ENCODE measurements at places on chromosomes 5 and 9.

GRCh38 chr9:129544761-129545160 lies 76.1 kb downstream of the C9orf50 start:
- DNase-seq: no peak

- DNase-seq: no peak
These were observed 91.1 kb upstream of the TBCA start for GRCh38 chr5:77867194-77867691.

DNA sequence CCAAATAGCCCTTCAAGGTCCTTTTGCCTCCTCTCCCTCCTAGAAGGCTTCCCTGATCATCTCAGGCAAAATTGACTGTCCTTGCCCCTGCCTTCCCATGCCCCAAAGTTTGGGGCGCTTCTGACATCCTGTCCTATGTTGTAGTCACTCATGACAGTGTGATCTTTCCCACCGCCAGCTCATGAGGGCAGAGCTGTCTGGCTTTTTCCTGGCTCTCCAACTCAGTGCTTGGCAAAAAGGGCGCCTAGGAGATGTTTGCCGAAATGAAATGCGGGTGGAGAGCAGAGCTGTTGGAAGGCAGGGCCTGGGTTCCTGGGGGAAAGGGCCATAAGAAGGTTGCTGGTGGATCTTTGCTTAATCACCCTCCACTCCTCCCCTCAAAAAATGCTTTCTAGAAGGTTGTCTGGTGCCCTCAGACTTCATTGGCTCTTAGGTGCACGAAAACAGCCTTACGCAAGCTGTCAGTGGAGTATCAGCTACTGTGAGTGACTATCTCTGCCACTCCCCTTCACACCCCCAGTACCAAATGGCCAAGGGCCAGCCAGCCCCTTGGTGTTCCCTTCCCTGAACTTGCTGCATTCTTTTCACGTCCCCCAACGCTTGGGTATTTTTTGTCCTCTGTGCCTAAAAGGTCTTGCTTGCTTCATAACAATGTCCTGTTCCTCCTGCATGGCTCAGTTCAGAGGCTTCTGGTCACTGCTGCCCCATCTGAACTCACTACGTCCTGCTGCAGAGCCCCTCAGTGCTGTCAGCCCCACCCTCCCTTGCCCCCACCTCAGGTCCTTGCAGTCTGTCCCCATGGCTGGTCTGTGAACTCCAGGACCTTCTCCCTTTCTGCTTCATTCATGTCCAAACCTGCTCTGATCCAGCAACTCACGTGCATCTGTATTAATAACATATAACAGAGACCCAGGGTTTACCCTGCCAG lies 2.6 kb upstream of the SLC25A51 start:
- DNase-seq: no peak

GRCh38 chr5:67983251-67984110 lies 232.1 kb upstream of the PIK3R1 start:
- no peak for DNase-seq

DNA sequence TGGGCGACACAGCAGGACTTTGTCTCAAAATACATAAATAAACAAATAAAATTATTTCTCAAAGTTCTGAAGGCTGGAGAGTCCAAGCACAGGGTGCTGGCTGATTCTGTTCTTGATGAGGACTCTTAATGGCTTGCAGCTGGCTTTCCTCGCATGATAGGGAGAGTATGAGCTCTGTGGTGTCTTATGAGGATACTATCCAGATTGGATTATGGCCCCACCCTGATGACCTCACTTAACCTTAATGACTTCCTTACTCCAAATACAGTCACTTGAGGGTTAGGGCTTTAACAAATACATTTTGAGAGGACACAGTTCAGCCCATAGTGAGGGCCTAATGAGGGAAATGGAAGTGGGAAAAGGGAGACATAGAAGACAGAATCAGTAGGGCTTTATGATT lies 87.7 kb downstream of the FOCAD start:
- no peak for DNase-seq

- DNase-seq: no peak
These were observed 19.6 kb downstream of the ITGA2 start for GRCh38 chr5:53008751-53009150.

GRCh38 chr5:33417632-33418031 lies 23.1 kb upstream of the TARS1 start:
- no peak for DNase-seq

DNA sequence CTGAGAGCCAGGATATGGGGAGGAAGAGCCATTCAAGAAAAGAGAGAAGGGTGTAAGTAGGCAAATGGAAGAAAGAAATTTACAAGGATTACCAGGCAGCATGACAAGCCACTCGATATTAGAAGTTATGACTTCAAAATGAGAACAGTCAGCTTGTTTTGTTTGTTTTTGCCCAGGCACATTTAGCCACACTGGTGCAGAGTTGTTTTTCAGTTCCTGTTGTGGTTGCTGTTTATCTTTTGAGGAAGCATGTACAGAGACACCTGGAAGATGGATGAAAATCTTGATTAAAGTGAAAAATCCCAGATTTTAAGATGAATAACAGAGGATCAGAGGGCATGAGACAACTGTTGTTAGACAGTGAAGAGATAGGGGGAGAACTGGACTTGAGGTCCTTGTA lies 199.1 kb downstream of the MTRR start:
- DNase-seq: no peak

GRCh38 chr5:42026446-42026845 lies 101.4 kb downstream of the FBXO4 start:
- no peak for DNase-seq

DNA sequence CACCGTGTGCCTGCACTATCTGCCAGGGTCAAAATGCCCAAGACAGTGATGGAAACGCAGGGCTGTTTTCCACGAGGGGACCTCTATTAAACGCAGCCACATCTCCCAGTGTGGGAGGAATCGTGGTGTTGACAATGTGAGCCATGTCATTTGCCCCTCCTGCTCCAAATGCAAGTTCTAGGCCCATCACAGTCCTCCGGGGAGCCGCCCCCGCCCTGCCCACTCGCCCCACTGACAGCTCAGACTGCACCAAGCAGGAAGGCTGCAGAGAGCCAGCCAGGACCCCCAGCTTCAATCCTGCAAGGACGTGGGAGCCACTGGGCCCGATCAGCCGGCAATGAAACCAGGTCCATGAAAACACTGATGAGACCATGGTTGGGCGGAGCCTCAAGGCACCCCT lies 85.9 kb downstream of the VAV2 start:
- DNase-seq: no peak

DNA sequence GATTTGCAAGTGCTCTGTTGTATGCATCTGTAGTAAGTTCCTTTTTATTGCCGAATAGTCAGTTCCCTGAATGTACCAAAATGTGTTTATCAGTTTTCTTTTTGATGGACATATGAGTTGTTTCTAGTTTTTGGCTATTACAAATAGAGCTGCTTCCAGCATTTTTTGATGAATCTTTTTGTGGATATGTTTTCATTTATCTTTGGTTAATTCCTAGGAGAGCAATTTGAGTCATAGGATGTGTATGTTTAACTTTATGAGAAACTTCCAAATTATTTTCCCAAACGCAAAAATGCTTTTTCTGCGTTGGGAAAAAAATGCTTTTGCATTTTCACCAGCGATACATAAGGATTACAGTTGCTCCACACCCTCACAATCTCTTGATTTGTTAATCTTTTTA lies 287.7 kb downstream of the FER start:
- DNase-seq: no peak

Data from activated naive CD8-positive, alpha-beta T cell treated with anti-CD3 and anti-CD28 coated beads, Interleukin-2, amount 50 U/mL, for 16 hours (primary cell).